C1 segment of cervical spinal cord (tissue), 14 donors: ENCODE measurements at places on chromosomes 12 and 14.

DNA sequence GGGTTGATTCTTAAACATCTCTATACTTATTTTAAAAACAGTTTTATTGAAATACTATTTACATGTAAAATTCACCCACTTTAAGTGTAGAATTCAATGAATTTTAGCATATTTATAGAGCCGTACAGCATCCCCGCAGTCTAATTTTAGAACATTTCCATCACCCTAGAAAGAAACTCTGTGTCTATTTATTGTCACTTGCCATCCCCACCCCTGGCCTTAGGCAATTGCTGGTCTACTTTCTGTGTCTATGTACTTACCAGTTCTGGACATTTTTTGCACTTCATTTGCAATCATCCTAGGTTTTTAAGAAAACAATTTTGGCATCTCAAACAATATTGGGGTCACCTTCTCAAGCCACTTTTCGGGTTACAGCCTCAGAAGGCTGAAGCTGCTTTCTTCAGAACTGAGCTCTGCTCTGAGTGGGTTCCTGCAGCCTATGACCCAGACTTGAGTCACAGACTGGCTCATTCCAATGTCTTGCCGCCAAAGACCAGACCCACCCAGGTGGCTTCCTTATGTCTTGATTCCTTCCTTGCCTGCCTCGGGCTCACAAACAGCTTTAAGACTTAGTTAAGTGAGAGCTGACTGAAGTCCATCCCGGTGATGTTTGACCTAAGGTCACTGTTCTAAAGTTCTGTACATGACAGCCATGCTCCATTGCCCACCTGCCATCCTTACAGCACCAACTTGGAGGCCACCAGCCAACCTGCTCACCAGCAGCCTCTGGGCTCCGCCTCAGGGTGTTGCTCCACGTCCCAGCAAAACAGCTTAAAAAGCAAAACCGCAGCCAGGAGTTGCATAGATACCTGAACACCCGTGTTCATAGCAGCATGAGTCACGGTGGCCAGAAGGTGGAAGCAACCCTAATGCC, 131.5 kb downstream of the CHST11 start:
- no peak for DNase-seq

GRCh38 chr12:30701056-30701455, 5.4 kb upstream of the IPO8 start:
- no peak for DNase-seq

GRCh38 chr14:76891391-76891790, 65.2 kb downstream of the LRRC74A start:
- no peak for DNase-seq

GRCh38 chr12:95870897-95871296, 12.1 kb downstream of the SNRPF start:
- no peak for DNase-seq

- DNase-seq, result no peak
Measured at GRCh38 chr14:97359341-97359740, 562.2 kb downstream of the VRK1 start.

DNA sequence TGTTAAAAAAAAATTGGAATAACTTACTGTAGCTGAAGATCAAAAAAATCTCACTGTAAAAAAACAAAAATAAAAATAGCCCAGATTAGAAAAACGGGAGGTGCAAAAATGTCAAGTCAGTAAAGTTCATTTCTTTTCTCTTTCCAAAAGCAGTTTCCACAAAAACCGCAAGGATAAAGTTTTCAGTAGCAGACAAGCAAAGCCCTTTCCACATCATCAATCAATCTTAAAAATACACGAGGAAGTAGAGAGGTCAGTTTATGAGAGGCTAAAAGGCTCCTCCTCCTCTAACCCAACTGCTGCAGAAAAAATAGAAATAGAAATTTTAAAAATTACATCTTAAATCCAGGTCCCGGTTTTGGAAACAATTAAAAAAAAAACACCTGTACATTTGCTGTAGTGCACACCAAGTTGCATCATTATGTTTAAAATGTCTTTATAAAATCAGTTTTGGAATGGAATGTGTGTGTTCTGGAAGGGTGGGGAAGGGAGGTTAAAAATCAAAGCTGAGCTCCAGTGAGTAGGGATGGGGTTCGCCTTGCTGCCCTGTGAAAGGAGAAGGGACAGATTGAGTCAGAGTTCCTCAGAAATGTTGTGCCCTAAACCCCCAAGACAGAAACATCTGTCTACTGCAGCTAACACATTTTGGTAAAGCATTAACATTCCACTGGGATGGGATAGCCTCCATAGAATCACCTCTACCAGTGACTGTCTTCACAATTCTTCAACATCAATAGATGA, 5.8 kb downstream of the HNRNPC start:
- no peak for DNase-seq

- DNase-seq, result no peak
Measured at GRCh38 chr14:62126879-62127478, 364.8 kb downstream of the SNAPC1 start.

- no peak for DNase-seq
Measured at GRCh38 chr12:106978035-106978800, 8.7 kb downstream of the MTERF2 start.

DNA sequence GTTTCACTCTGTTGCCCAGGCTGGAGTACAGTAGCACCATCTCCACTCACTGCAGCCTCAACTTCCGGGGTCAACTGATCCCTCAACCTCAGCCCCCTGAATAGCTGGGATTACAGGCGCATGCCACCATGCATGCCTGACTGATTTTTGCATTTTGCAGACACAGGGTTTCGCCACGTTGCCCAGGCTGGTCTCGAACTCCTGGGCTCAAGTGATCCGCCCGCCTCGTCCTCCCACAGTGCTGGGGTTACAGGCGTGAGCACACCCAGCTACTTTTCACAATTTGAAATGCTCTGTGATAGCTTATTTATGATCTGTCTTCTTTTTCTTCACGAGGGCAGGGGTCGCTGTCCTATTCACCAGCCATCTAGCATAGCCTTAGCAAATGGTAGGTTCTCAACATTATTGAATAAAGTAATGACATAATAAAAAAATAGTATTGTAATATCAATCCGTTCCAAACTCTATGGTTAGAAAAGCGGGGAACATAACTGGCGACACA, 477 bp upstream of the DDX47 start:
- DNase-seq, result no peak

- no peak for DNase-seq
Measured at GRCh38 chr12:592024-592505, 71.2 kb downstream of the NINJ2 start.

DNA sequence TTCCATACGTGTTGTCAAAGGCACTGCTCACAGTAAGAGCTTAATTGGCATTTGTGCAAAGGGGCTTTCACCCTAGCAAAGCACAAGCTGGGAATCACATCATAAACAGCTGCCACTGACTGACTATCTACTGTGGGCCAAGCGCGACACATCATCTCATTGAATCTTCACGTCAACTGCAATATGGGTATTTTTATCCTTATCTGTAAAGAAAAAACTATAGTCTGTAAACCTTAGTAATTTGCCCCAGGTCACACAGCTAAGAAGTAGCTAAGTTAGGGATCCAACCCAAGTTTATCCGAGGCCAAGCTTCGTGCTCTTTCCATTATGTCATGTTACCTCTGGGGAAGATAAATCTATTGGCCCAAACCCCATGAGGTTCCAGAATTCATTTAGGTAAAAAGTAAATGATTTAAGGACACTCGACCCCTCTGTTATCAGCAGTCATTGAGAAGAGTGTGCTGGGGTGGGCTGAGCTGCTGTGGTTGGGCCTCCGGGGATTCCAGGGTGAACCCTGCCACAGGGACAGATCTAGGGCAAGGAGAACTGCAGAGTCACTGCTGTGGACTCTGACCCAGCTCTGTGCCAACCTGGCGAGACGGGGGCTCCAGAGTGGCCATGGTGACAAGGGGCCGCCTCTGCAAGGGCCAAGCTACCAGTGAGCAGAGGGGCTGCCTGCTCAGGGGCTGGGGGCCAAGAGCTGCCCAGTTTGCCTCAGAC, 27.6 kb downstream of the NCKAP5L start:
- no peak for DNase-seq

DNA sequence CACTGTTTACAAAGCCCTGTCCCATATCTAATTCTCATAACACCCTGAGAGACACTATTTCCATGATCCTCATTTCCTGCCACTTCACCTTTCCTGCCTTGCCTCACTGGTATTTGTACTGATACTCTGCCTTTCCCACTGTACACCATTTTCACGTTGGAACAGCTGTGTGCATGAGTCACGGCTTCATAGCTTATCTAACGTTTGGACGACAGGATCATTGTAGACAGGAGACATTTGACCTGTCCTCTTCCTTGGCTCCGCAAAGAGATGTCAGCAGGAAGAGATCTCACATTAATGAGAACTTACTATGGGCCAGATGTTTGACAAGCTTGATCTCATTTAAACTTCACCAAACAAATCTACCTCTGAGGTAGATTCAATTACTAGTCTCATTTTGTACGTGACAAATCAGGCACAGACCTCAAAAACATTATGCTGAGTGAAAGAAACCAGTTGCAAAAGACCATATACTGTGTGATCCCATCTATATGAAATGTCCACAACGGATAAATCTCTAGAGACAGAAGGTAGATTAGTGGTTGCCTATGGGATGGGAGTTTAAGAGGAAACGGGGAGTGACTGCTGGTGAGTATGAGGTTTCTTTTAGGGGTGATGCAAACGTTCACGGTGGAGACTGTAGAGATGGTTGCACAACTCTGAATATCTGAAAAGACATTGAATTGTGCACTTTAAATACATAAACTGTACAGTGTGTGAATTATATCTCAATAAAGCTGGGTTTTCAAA, 71.2 kb downstream of the KCNK13 start:
- no peak for DNase-seq

- DNase-seq, result no peak
Measured at GRCh38 chr12:102512523-102512922, 32.2 kb upstream of the IGF1 start.

GRCh38 chr12:27549236-27549800, 25.3 kb downstream of the PPFIBP1 start:
- DNase-seq, result no peak

GRCh38 chr14:26626256-26626655, 28.4 kb upstream of the NOVA1 start:
- DNase-seq, result no peak

DNA sequence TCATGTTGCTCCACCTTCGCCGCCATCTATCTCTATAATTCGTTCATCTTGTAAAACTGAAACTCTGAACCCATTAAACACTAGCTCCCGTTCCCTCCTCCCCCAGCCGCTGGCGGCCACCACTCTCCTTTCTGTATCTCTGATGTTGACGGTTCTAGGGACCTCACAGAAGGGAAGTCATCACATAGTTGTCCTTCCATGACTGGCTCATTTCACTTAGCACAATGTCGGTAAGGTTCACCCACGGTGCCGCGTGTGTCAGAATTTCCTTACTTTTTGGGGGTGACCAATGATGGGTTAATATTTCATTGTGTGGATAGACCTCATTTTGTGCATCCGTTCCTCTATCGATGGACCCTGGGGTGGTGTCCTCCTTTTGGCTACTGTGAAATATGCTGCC, 2.0 kb upstream of the CACNA2D4 start:
- DNase-seq, result no peak

DNA sequence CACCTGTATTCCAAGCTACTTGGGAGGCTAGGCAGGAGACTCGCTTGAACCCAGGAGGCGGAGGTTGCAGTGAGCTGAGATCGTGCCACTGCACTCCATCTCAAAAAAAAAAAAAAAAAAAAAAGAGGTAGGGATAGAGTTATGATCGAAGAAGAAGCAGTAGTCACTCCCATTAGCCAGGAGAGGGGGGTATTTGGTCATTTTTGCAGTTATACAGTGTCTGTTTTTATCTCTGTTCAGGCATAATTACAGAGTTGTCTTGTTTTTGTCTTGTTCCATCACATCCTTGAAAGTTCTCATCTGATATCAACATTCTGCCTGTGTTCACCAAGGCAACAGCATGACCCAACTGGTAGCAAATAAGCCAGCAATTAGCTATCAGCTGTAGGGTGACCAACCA, 98.5 kb upstream of the TMPO start:
- no peak for DNase-seq

GRCh38 chr12:99138393-99138792, 493.3 kb downstream of the APAF1 start:
- DNase-seq, result no peak

GRCh38 chr12:46486588-46486987, 114.0 kb upstream of the SLC38A2 start:
- no peak for DNase-seq

DNA sequence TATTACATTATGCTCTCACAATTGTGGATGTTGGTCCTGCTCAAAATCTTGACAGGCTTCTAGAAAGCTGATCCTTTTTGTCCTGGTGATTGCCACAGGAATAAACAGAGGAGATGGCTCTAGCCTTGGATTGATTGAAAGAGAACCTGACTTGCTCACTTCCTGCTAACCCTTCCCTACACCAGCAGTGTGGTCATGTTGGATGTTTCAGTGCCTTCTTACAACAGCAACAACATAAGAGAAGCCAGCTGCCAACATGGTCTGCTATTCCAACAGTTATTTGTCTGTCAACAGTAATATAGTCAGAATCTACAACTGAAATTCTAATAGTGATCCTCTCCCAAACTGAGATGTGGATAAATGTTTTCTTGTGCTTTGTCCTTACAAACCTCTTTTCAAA, 311.6 kb upstream of the DIO2 start:
- DNase-seq, result no peak

DNA sequence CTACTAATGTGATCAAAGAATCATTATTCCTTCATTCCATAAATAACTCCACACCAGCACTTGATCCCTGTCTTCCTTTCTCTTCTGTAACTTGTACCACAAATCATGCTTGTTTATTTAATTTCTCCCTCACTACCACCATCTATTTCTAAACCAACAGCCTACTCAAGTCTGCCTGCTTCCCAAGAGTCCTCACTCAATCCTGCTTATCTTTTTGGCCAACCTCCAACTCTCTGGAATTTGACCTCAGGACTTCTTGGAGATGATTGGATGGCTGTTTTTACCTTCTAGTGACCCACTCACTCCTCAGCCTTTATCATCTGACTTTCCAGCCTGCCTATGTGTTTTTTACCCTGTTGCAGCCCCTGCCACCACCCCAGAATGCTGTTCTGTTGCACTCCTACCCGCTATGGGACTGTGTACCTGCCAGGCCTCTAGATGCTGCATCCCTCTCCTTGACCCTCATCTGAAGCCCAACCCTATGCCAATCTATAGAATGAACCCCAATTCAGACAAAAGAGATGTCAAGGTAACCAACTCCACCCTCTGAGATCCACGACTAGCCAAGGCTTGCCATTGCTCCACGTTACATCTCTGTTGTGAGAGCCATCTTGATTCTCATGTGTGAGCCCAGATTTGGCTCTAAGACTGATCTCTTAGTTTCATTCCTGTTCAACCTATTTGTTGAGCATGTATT, 150.2 kb upstream of the PLEKHG7 start:
- DNase-seq, result no peak

- DNase-seq, result no peak
Measured at GRCh38 chr12:39102474-39103209, 197.3 kb upstream of the CPNE8 start.

GRCh38 chr12:84910549-84911241, 1.9 kb downstream of the SLC6A15 start:
- DNase-seq, result peak; percentile 4
